C1 segment of cervical spinal cord (tissue), 14 donors: ENCODE measurements at places on chromosomes 5 and 9.

DNA sequence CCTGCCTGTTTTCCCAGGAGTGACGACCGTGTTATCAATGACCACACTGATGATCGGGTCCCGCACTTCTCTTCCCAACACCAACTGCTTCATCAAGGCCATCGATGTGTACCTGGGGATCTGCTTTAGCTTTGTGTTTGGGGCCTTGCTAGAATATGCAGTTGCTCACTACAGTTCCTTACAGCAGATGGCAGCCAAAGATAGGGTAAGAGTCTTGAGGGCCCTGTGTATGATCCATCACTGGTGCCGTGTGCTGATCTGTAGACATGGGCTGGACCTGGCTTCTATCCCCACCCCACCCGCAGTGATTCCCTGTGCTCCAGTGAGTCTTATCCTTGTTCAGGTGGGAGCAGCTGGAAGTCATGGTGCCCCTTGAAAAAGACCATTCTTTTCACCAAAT, 26.0 kb downstream of the GABRP start:
- peak; percentile 15 for DNase-seq

GRCh38 chr5:173330338-173331206, 2.4 kb upstream of the STC2 start:
- DNase-seq = no peak

- no peak for DNase-seq
Observed at GRCh38 chr9:18493451-18493993, 19.6 kb downstream of the ADAMTSL1 start.

- DNase-seq = no peak
Observed at GRCh38 chr5:13278811-13279210, 665.7 kb downstream of the DNAH5 start.

DNA sequence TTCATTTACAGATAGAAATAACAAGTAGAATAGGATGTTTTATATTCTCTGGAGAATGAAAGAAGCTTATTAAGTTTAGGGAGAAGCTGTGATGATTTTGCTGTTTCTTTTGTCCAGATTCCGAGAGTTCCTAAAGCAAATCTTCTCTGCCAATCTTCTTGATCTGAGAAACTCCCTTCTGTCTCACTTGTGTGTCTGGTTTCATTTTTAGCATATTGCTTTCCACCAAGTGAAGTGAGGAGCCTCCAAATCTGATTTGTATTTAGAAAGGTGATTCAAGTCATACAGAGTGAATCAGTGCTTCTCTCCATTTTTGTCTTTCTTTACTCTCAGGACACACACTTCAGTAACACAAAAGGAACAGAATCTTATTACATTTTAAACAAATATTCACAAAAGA, 48.4 kb downstream of the STX17 start:
- DNase-seq = no peak

DNA sequence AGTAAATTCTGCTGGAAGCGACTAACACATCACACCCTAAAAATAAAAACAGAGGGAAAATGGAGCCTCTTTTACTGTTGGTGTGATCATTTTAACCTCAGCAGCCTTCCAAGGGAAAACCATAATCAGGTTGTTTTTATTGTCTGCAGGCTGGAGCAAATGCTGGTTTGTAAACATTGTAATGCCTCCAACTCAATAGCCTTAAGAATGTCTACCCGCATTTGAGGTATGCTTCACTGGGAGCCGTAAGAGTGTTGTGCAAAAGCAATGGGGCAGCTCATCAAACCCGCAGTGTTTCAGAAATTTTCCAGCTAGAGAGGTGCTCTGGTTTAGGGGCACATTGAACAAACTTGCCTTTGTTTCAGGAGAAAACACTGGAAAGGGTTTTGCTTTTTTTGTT, 17.0 kb downstream of the NIM1K start:
- no peak for DNase-seq

- no peak for DNase-seq
Observed at GRCh38 chr9:126450668-126451205, 124.1 kb downstream of the MVB12B start.

GRCh38 chr5:100840370-100840769, 62.7 kb downstream of the ST8SIA4 start:
- DNase-seq = no peak

- no peak for DNase-seq
Observed at GRCh38 chr9:132788378-132788777, 89.7 kb downstream of the AK8 start.

- DNase-seq = no peak
Observed at GRCh38 chr9:127874301-127875221, 2.9 kb downstream of the AK1 start.

DNA sequence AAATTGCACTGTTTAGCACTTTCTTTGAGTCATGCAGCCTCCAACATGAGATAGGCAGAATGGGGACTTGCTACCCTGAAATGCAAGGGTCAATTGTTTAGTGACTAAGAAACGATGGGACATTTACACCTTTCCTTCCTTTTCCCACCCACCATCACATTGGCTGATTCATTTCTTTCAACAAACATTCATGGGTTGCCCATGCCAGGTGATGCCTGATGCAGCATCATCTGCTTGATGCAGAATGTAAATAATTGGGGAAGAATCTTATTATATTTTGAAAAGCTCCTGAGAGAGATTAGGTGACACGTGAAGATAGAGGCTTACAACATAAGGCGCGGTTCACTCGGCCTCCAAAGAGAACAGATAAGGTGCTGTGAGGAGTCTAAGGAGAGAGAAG, 4.5 kb upstream of the TRMT10B start:
- DNase-seq = no peak

GRCh38 chr9:125133403-125134329, 9.7 kb downstream of the SCAI start:
- no peak for DNase-seq

GRCh38 chr9:18335825-18336224, 138.1 kb upstream of the ADAMTSL1 start:
- DNase-seq = no peak

- DNase-seq = peak; percentile 46
Observed at GRCh38 chr9:124267271-124267807, 9.6 kb downstream of the NEK6 start.

- no peak for DNase-seq
Observed at GRCh38 chr5:165805756-165806155, 2300.3 kb downstream of the MAT2B start.

DNA sequence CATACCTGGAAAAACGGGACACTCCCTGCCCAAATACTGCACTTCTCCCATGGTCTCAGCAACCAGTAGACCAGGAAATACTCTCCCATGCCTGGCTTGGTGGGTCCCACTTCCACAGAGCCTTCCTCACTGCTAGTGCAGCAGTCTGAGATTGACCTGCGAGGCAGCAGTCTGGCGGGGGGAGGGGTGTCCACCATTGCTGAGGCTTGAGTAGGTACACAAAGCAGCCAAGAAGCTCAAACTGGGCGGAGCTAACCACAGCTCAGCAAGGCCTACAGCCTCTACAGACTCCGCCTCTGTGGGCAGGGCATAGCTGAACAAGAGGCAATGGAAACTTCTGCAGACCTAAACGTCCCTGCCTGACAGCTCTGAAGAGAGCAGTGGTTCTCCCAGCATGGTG, 191.5 kb upstream of the FTMT start:
- no peak for DNase-seq

GRCh38 chr5:143435210-143435657, 31.7 kb upstream of the NR3C1 start:
- DNase-seq = peak; percentile 23

DNA sequence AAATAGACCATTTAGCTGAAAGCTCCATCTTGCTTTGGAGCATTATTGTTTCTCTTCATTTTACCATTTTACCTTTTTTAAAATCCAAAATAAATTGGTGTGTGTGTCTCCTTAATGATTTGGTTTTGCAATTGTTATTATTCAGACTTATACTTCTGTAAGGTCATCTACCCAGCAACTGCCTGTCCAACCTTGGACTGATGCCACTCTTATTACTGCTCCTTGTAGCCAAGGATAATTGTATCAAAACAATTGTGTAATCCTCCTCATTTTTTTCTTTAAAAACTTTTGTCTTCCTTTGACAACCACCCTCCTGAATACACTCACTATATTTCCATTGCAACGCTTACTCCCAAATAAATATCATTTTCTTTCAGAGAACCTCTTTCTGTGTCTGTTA, 30.3 kb upstream of the HMGCR start:
- DNase-seq = no peak

DNA sequence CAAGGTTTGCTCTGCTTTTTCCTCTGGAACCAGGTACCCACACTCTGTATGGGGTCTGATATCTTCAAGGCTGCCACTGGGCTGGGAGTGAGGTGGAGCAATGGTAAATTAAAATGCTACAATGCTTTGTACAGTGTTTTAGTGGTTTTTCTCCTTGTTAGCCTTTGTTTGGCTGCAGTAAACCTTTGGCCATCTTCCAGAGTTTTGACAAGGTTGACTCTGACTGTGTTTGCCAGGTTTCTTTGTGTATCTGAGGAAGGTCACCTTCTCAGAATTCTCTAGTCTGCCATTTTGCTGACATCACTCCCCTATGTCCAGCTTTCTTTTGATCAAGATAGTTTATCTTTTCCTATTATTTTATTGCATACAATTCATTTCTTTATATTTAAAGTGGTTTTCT, 11.2 kb downstream of the SPATA31D1 start:
- no peak for DNase-seq

DNA sequence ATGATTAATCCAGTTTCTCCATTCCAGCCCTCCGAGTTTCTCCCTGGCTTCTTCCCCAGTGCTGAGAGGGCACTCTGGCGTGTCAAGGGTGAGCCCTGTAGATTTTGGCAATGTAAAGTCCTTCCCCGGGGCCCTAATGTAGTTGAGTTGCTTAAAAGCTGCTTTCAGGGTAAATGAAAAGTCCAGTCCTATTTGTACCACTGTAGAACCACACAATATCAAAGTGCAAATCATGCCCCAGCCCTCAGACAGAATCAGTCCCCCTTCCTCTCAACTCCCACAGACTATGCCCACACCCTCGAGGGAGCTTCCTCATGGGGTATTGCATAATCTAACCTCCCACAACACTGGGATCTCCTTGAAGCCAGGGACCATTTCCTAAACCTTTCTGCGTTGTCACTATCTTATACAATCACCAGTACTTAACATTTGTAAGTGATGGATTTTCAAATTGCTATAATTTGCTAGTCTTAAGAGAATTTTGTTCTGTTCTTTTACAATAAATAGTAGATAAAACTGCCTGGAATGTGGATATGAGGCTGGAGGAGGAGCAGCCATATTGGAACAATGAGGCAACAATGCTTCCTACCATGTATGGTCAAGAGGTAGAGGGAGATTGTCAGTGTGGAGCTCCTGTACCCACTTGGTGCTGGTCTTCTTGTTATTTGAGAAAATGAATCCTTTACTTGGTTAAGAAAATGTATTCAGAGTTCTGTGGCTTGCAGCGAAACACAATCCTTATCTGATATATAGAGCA, 34.4 kb downstream of the ZNF366 start:
- no peak for DNase-seq

DNA sequence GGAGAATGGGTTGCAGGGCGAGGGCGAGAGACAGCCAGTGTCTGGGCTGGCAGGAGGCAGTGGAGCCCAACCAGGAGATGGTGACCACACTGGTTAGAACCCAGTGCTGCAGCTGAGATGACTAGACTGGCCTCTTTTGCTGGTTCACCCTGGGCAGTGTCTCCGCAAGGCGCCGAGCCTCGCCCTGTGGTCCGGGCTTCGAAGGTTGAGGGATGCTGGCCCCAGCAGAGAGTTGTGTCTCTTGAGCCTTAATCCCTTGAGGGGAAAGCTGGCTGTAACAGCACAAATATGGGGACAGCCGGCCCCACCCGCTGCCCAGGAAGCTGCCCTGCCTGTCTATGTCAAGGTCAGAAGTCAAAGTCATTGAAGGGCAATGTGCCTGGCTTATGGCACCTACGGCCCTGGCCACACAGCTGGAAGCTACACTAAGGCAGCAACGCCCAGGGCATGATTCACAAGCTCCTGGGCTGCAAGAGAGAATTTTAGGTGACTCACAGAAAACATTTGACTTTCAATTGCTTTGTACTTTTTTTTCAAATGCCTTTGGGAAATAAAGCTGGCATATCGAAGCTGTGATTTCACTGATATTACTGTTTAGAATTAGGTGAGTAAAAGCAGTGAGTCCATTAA, 33.3 kb downstream of the NKX2-5 start:
- DNase-seq = no peak

- no peak for DNase-seq
Observed at GRCh38 chr9:88060746-88061145, 77.5 kb downstream of the SPATA31C2 start.

DNA sequence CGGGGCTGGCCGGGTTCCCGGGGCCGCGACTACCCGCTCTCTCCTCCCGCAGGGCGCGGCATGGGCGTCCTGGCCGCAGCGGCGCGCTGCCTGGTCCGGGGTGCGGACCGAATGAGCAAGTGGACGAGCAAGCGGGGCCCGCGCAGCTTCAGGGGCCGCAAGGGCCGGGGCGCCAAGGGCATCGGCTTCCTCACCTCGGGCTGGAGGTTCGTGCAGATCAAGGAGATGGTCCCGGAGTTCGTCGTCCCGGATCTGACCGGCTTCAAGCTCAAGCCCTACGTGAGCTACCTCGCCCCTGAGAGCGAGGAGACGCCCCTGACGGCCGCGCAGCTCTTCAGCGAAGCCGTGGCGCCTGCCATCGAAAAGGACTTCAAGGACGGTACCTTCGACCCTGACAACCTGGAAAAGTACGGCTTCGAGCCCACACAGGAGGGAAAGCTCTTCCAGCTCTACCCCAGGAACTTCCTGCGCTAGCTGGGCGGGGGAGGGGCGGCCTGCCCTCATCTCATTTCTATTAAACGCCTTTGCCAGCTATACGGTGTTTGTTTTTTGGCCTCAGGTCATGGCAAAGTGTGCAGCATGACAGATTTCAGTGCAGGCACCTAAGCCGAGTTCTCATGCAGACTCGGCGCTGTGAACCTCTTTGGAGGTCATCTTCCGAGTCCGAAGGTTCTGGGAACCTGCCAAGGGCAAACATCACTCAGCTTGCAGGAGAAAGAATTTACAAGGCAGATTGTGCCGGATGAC, 516 bp downstream of the MRPL41 start:
- peak; percentile 40 for DNase-seq

- DNase-seq = no peak
Observed at GRCh38 chr5:109450129-109450877, 40.5 kb upstream of the PJA2 start.

DNA sequence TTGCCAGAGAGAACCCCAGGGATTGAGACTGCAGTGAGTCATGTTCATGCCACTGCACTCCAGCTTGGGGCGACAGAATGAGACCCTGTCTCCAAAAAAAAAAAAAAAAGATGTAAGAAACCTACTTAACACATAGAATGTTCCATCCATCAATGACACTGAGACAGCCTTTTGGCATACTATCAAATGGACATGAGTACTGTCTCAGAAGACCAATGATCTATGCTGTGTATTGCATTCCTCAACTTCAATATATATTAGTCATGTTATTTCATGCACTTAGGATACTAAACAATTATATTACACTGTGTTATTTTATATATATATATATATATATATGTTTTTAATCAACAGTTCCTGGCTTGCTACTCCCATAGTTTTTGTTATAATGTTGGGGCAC, 57.1 kb upstream of the ANKH start:
- DNase-seq = no peak

GRCh38 chr9:111068771-111069170, 30.5 kb upstream of the LPAR1 start:
- DNase-seq = no peak

GRCh38 chr5:137040024-137040423, 459.1 kb downstream of the SPOCK1 start:
- no peak for DNase-seq
